ENCODE measurements at places on chromosomes 5 and 9.

DNA sequence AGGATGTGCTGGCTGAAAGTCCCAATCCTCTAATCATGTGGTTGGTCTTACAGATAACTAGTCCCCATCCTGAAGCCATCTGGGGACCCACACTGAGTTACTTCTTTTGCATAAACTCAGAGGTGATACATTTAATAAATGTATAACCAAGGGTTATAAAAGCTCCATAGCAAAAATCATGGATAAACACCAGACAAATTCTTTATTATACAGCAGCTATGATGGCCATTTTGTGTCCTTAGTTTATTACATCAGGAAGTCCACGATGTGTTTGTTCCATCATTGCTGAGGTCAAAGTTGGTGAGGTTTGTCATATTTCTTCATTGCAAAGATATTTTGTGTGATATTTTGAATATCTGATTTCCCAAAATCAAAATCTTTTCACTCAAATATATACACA is 80.2 kb downstream of the GCNT1 start:
- DNase-seq: no peak

DNA sequence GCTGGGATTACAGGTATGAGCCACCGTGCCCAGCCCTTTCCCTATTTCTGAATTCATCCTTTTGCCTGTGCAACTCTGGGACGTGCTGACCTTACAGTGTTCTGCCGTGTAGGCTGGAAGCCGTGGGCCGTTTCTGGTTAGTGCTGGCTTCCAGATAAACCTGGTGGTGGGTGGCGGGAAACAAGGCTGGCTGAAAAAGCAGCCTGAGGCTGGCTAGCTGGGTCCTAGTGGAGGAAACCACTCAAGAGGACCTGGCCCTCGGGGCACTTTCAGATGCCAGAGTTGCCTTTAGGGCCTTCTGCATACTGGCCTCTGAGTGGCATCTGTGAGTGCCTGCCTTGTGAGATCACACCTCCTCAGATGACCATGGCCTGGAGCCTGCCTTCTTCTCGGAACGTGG is 26.9 kb downstream of the GALNT12 start:
- DNase-seq: no peak

- DNase-seq: no peak
Observed at GRCh38 chr5:36717131-36717695, 110.8 kb downstream of the SLC1A3 start.

GRCh38 chr9:37345038-37345437 is 77.5 kb upstream of the GRHPR start:
- DNase-seq: no peak

- no peak for DNase-seq
Observed at GRCh38 chr5:36691696-36692371, 85.4 kb downstream of the SLC1A3 start.

GRCh38 chr5:131353991-131354390 is 90.1 kb downstream of the CDC42SE2 start:
- no peak for DNase-seq

DNA sequence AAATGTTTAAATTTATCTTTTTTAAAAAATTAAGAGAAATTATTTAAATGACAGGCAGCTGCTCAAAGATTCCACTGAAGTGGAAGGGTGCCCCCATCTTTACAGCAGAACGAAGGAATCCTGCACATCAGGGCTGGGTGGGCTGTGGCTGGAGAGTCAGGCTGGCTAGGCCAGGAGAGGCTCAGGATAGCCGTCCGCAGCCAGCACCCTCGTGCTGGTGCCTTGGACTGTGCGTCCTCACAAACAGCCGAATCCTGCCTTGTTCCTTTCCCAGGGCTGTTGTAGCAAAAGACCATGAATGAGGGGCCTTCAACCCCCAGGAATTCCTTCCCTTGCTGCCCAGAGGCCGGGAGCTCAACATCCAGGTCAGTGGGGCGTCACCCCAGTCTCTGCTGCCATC is 64.6 kb upstream of the FCN1 start:
- DNase-seq: no peak

Measured in right renal cortex interstitium (tissue), 3 donors.